ENCODE measurements at places on chromosomes 11 and 22. TPM values are rescaled to one million over a fixed set of nuclear protein-coding genes. Genes with fewer than 3 reads are reported as not detected.

Gene ISX
- not detected for total RNA-seq

Gene CRYBB1
- total RNA-seq, result 9.5 TPM

Gene SYT7
- 9.7 TPM for total RNA-seq

Gene THRSP
- not detected for total RNA-seq

Gene MIOX
- not detected for total RNA-seq

Gene PICK1
- 24.1 TPM for total RNA-seq

Gene PTPRJ
- 1.6 TPM for total RNA-seq

Gene C11orf91
- total RNA-seq, result not detected

- DNase-seq, result no peak
These were observed 4.4 kb upstream of the DAGLA start for GRCh38 chr11:61675826-61676225.

DNA sequence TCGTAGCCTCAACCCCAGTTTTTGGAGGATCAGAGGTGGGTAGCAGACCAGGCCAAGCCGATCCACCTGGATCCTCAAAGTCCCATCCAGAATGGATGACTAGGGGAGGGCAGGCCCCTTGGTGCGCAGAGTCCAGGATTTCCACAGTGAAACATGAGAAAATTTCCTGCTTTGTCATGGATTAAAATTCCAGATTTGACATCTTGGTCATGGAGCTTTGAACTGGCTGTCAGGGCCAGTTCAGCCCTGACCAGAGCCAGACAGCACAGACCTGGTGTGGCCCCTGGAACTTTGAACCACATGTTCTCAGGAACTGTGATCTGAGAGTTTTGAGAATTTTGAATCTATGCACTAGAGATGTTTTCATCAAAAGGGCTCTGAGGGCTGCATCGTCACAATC is 177.5 kb downstream of the MN1 start:
- DNase-seq, result no peak

- no peak for DNase-seq
These were observed 79.6 kb downstream of the BBOX1 start for GRCh38 chr11:27120211-27120610.

GRCh38 chr11:78656984-78657383 is 82.3 kb upstream of the NARS2 start:
- DNase-seq, result no peak

DNA sequence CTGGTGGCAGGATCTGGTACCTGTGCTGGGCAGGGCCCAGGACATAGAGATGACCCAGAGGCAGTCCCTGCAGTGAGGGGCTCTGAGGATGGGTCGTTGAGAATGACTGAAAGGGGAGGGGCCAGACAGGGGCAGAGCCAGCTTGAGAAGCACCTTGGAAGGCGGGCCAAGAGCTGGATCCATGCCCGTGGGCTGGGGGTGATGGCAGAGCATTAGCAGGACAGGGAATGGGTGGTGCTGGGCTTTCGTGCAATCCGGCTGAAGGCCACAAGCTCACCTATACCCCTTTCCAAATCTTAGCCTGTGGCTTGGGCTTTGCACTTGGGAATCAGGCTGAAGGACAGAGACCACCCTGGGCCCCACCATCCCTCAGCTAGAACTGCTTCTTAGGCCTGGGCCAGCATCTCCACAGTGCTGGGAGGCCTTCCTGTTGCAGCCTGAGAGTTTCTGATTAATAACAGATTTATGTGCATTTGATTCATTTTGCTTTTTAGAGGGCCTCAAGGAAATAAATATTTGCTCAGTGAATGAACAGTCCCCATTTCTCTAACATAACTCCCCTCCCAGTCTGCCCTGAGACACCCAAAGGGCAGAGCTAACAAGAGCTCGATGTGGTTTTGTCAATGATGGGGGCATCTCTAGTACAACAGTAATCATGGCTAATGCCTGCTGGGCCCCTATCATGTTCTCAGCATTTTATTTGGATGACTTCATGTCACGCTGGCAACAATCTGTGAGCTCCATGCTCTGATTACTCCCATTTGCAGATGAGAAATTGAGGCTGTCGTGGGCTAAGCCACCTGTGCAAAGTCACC is 39.3 kb downstream of the RIBC2 start:
- no peak for DNase-seq

DNA sequence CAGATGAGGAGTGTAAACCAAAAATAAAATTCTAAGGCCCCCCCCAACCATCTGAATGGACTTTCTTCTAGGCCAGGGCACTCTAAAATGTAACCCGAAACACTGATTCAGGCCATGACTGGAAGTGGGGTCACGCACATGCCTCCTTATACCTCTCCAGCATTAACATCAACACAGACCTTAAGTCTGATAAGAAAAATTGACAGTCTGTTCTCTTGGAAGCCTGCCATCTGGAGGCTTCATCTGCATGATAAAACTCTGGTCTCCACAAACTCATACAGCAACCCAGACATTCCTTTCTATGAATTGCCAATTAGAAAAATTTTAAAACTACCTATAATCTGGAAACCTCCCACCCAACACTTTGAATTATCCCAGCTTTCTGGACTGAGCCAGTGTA is 3.9 kb upstream of the SERGEF start:
- DNase-seq, result no peak

- DNase-seq, result no peak
These were observed 25.0 kb downstream of the SHISAL1 start for GRCh38 chr22:44287741-44288140.

DNA sequence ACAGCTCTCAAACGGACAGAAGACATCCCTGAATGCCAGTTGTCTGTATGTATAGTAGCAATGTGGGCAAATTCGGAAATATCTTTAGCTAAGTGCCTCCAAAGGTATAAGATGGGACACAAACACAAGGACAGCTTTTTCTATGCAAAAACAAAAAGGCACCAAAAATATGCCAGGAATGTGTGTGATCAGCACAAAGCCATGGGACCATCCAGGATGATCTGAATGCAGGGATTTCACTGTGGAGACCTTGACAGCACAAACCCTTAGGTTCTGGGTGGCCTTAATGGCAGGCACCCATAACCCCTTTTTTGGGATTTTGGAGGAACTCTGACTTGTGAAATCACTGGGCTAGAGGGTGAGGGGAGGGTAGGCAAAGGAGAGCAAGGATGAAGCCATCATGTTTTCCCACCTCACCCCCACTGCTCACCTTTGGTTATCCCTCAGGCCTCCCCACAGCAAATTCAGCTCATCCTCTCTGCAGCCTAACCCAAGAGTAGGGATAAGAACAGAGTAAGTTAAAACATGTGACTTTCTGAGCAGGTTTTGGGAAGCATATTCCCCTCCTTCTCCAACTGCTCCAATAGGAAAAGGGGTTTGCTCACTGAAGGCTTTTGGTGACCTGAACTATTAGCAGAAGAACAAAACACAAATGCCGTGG is 154.6 kb downstream of the SNX19 start:
- no peak for DNase-seq

DNA sequence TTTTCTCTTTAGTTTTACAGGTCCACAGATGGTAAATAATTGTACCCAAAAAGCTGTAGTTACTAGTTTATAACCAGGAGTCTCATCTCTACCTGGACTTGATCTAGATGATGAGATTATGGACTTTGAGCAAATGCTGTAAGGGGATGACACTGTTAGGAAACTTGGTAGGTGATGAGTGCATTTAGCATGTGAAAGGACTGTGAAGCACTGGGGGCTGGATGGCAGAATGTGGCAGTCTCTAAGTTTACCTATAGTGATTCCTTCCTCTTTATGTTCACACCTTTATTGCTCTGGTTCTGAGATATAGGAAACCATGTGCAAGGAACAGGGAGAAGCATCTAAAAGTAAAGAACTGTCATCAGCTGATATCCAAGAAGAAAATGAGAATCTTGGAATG is 230.7 kb upstream of the CHORDC1 start:
- DNase-seq, result no peak

GRCh38 chr11:60235321-60235720 is 7.6 kb downstream of the MS4A4E start:
- DNase-seq, result no peak

- no peak for DNase-seq
These were observed 11.9 kb downstream of the C11orf21 start for GRCh38 chr11:2289859-2290258.

All from endothelial cell (in vitro differentiated cells).